GM12891 (cell line): ENCODE measurements at places on chromosomes 4 and X.

DNA sequence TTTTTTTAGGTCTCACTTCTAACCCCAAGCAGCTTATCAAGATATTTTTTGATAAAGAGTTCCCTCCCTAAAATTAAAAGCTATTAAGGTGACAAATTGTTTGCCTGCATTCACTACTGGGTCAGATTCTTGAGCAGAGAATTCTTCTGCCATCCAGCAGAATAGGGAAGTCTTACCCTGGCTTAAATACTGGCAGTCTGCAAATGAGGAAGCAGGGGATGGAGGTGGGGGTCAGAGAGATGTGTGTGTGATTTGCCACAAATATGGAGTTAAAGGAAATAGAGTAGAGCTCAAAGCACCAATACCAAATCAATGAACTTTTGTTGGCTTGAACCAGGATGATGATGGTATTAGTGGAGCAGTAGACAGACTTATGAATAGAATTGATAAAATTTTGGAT is 122.2 kb downstream of the ANXA5 start:
- DNase-seq = no peak

DNA sequence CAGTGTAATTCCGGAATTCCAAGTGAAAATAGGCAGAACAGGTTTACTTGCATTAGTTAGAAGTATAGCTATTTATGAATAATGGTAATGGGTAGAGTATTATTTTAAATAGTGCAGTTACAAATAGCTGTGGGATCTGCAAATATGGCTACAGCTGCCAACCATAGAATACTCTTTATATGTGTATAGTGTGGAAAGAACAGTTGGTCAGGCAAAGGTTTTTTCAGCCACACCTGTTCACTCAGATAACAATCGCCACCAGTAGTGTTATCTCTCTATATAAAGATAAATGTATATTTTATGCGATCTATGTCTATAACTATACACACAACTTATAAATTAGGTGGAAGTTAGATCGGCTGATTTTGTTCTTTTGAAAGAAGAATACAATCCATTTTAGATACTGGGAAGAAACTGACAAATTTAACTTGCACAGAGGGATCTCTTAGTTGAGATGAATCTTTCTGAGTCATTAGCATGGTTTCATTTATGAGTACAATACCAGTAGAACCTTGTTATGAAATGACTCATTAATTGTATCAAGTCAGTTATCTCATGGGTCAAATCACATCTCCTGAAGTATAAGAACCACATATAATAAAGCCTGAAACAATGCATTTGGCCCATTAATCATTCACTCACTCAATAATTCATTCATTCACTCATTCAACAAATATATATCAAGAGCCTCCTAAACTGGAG is 100.9 kb upstream of the NR3C2 start:
- no peak for DNase-seq

- no peak for DNase-seq
Measured at GRCh38 chrX:111086591-111087006, 9.4 kb upstream of the PAK3 start.

DNA sequence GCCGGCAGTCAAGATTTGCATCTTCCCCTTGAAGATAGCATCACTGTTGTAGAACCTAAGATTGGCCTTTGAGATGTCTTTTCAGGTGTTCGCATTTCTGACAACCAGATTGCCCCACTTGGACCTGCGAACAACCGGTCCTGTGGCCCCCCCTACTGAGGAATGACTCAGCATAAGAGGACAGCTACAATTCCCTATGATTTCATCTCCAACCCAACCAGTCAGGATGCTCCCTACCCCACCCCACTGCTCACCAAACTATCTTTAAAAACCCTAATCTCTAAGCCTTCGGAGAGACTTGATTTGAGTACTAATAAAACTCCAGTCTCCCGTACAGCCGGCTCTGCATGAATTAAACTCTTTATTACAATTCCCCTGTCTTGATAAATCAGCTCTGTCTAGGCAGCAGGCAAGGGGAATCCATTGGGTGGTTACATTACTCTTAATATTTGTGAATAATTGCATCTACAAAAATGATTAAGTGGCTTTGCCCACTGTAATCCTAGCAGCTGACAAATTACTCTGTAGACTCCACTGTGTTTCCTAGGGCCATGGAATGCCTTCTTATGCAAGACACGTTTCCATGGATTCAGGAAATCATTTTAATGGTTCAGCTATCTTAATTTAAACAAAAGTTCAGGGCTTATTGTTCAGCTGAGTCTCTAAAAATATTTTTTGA is 95.4 kb downstream of the GPR143 start:
- DNase-seq = no peak

DNA sequence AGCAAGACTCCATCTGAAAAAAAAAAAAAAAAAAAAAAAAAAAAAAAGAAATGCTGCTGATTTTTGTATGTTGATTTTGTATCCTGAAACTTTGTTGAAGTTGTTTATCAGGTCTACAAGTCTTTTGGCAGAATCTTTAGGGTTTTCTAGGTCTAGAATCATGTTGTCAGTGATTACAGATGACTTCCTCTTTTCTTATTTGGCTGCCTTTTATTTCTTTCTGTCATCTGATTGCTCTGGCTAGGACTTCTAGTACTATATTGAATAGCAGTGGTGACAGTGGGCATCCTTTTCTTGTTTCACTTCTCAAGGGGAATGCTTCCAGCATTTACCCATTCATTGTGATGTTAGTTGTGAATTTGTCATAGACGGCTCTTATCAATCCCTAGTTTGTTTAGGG is 334.4 kb downstream of the SPRY1 start:
- DNase-seq = no peak

GRCh38 chrX:15087747-15088146 is 182.1 kb downstream of the ASB9 start:
- no peak for DNase-seq

DNA sequence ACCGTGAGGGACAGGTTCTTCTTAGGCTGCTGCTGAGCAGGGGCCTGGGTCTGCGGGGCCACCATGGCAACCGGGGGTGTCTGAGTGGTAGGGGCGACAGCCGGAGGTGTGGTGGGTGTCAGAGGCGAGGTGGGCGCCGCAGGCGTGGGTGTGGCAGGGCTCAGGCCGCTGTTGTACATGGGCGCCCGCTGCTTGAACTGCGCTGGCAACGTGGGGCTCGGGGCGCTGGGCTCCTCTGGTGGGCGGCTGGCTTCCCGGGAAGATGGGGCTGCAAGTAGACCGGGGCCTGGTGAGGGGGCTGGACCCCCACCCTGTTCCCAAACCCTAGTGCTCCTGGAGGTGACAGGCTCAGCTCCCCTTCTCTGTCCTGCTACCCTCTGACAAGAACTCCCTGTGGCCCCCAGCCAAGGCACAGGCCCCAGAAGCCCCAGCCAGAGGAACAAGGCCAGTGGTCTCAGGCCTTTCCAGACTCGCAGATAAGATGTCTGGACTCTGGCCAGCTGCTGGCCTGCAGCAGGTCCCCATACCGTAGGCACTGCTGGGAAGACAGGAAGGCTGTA is 24.8 kb downstream of the NELFA start:
- no peak for DNase-seq

DNA sequence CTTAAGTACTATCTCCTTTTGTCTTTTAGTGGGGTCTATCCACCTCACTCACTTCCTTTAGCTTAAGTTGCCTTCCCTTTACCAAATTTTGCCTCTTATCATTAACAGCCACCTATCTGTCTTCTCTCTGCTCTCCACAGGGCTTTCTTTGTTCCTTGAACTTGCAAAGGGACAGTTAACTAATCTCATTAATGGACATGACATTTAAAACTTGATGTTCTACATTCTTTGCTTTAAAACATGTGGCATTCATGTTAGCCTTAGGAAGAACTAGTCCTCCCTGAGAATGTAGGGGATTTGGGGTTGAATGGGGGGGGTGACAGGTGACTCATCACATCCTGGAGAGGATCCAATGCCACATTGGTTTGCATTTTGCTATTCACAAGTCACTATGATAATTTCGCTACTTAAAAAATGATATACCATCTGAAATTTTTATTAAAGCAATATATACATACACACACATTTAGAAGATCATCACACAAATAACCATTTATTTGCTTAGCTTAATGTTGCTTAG is 41.0 kb upstream of the DMD start:
- DNase-seq = no peak

GRCh38 chrX:16114611-16115010 is 8.8 kb upstream of the GRPR start:
- no peak for DNase-seq

GRCh38 chr4:44210750-44211149 is 237.9 kb downstream of the KCTD8 start:
- no peak for DNase-seq

- DNase-seq = no peak
Measured at GRCh38 chrX:139113708-139114107, 402.2 kb upstream of the FGF13 start.

DNA sequence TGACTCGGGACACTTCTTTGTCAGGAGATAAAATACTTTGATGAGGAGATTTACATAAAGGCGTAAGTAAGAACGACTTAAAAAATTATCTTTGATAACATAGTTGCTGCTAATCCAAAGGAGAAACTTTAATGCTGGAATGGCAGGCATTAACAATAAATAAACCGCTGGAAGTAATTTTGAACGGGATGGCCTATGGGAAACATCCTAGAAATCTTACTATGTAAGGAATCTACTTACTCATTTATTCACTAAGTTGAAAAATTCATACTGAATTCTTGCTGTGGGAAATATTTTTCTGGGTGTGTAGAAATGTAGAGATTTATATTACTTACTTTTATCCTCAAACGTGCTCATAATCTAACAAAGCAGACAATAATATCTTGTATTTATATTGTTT is 425.7 kb upstream of the ZFP42 start:
- DNase-seq = no peak

- DNase-seq = no peak
Measured at GRCh38 chrX:27321632-27322031, 141.5 kb downstream of the PPP4R3C start.

- no peak for DNase-seq
Measured at GRCh38 chrX:121254336-121254735, 206.9 kb downstream of the GLUD2 start.

DNA sequence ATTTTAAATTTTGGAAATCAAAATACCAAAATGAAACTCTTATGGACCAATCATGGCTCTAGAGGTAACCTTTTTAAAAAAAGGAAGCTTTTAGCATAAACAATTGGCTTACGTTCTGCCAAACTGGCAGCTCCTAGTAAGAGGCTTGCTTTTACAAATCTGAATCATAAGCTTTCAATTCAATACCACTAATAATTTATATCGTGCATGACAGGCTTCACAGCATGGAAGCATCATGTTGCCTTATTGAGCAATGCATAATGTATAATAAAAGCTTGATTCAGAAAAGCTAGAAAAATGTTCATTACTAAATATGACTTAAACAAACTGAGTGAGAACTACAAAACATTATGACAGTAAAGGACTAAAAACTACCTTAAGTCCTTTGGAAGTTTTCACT is 280.9 kb downstream of the IQCM start:
- DNase-seq = no peak

- DNase-seq = no peak
Measured at GRCh38 chrX:45200741-45201234, at the start of gene DIPK2B. Gene DIPK2B, minus strand, starts transcription at chrX:45200876. Its CDS starts 50 bp downstream, at chrX:45200826.

DNA sequence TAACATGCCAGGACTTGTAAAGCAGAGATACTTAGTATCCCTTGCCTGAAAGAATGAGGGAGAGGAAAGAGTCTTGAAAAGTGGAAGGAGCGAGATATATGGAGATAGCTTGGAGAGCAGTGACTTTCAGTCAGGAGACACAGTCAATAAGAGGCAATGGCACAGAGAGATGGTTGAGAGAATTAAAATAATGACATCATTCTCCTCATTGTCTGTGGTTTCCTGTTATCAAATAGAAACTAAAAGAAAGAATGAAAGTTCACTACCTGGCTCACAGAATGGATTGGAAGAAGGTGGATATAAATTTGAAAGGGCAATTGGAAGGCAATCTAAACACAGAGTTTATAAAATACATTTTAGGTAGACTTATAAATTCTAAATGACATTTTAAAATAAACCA is 760.2 kb upstream of the AADAT start:
- no peak for DNase-seq

- DNase-seq = no peak
Measured at GRCh38 chrX:154967603-154968002, 54.9 kb downstream of the F8 start.

DNA sequence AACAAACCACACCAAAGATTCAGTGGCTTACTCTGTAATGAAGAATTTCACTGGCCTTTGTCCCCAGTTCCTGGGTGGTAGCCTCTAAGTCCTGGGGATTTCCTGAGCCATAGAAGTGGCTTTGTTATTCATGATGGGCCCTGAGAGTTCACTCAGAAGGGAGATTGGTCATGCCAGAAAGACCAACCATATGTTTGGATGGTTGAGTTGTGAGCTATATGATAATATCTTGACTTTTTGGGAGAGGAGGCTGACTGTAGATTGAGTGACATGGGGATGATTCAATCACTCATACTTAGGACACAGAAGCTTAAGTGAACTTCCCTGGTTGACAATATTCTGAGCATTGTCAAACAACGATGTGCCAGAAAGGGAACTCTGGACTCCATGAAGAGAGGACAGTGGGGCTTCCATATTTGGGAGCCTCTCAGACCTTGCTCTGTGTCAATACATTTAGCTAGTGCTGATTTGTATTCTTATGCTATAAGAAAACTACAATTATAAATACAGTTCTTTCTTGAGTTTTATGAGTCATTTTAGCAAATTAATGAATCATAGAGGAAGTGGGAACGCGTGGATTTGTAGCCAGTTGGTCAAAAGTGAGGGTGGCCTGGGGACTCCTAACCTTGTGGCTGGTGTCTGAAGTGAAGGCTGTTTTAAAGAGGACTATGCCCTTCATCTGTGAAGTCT is 392.0 kb downstream of the GBA3 start:
- no peak for DNase-seq

DNA sequence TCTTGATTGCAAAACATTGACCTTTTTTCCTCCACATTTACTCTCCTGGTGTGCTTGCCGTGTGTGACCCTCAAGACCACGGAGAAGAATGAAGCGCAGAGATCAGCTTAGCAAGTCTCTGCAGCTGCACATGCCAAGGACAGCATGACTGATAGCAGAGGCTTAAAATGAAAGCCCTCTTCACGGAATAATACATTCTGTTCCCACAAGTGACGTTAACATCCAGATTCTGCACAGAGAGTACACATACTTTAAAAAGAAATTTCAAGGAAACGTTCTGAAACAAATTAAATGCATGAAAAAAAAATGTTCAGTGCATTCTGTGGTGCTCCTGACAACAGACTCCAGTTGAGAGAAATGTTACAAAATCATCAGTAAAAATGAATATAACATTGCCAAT is 60.9 kb downstream of the SLC7A11 start:
- DNase-seq = no peak

- no peak for DNase-seq
Measured at GRCh38 chrX:115650916-115651315, 89.9 kb downstream of the PLS3 start.
